ENCODE measurements at places on chromosomes 1 and 21.

- DNase-seq: no peak
These were observed 22.0 kb downstream of the PANK4 start for GRCh38 chr1:2504225-2504948.

DNA sequence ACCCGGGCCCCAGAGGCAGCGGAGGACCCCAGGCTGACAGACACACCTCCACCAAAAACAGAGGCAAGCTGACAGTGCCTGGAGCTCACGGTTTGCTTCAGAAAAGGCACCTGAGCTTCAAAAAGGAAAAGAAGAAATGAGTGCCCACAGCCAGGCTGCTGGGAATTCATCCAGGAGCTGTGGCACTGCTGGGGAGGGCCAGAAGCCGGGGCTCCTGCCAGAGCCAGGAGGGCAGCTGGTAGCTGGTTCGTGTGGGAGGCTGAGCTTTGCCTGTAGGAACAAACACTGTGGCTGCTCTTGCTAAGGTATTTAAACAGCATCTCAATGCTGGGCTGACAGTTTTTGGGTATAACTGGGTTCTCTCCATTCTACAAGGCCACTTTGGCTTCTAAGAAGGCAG is 19.5 kb downstream of the KCNJ6 start:
- DNase-seq: no peak

- no peak for DNase-seq
These were observed 24.6 kb upstream of the TTC22 start for GRCh38 chr1:54825696-54826095.

DNA sequence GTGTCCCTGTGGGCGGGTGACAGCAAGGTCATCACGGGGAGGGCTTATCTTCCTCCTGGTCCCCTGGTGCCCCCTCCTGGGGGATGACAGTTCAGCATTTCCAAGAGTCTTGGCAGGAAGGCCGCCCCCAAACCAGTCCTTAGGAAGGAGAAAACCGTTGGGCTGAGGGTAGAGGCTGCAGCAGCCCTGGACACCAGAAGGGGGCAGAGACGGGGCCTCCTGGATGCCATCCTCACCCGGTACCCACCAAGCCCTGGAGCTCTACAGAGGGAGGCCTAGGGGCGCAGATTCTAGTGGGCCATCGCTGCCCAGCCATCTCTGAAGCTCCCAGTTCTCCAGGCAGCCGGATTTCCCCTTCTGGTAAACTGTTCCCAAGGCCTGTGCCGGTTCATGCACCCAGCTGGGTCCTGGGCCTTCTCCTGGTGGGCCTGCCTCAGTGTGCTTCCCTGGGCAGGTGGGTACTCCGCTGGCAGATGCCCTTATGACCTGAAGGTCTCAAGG is 14.8 kb upstream of the ZNF669 start:
- DNase-seq: no peak

DNA sequence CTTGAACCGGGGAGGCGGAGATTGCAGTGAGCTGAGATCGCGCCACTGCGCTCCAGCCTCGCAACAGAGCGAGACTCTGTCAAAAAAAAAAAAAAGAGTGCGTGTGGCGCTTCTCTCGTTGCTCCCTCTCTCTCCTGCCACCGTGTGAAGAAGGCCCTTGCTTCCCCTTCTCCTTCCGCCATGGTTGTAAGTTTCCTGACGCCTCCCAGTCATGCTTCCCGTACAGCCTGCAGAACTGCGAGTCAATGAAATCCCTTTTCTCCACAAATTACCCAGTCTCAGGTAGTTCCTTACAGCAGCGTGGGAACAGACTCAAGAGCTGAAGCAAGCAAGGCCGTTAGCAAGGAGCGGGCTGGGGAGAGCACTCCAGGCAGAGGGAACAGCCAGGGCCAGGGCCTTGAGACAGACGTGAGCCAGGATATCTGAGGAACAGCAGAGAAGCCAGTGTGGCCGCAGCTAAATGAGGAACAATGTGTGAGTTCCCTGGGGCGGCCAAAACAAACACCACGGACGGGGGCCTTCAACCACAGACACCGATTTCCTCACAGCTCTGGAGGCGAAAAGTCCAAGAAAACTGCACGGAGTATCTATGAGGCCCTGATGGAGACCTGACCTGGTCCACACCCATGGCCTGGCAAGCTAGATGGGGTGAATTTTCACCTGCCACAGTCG is 54.2 kb upstream of the ETS2 start:
- DNase-seq: no peak

DNA sequence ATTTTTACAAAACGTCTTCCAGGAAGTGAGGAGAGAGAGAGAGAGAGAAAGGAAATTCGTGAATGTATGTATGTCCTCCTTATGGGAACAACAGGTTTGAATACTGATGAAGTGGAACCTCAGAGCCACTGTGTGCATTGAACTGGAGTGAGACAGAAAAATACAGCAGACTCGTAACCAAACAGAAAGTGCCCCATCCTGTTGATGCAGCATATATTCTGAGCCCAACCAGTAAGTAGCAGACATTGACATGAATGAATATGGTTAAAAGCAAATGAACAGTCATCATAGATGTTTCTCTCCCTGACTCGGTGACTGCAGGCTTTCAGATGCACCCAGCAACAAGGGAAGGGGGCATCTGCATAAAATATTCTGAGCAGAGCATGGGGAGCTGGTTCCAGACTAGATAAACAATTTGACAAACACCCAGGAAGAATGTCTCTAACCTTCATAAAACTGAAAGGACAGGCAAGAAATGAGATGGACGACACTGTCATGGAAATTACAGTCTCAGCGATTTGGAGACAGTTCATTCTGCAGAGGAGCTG is 471.0 kb upstream of the PBX1 start:
- no peak for DNase-seq

GRCh38 chr1:175245324-175245723 is 52.7 kb upstream of the KIAA0040 start:
- DNase-seq: no peak

GRCh38 chr1:108055387-108055786 is 90.4 kb upstream of the VAV3 start:
- no peak for DNase-seq

DNA sequence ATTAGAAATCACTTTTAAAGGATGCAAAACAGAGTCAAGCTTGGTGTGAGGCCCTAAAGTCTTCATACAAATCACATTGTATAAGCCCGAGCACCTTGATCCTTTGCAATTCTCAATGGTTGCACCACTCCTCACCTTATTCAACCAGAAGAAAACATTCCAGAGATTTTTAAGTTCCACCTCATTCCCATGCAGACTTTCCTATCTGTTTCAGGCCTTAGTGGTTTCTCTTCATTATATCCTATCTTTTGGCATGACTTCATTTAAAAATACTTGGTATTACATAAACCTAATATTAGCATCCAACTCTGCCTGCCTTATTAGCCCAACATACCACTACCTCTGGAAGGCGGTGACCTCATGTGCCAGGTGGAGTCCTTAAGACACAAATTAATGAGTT is 9.3 kb upstream of the GREM2 start:
- DNase-seq: no peak

- DNase-seq: no peak
These were observed 130.8 kb downstream of the LYPLAL1 start for GRCh38 chr1:219304227-219305226.

- no peak for DNase-seq
These were observed 20.9 kb upstream of the MAN1A2 start for GRCh38 chr1:117346206-117346928.

DNA sequence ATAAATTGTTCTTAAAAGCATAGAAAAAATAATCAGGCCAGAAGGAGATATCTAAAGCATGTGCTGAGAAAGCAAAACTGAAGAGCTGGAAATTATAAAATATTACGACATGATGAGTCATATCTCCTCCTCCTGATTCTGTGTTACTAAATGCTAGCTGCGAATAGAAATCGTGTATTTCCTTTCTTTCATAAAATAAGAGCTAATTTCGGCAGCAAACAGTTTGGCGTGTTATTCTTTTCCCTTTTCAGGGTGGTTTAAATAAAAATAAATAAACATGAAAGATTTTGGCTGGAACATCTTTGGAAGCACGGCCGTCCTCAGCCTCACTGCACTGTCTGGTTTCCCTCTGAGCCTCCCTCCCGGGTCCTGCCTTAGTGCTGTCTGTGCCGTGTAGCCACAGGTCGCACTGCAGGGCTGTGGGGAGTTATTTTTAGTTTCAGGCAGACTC is 56.0 kb downstream of the ADARB1 start:
- DNase-seq: no peak

GRCh38 chr1:100597061-100597741 is 59.3 kb downstream of the GPR88 start:
- no peak for DNase-seq

DNA sequence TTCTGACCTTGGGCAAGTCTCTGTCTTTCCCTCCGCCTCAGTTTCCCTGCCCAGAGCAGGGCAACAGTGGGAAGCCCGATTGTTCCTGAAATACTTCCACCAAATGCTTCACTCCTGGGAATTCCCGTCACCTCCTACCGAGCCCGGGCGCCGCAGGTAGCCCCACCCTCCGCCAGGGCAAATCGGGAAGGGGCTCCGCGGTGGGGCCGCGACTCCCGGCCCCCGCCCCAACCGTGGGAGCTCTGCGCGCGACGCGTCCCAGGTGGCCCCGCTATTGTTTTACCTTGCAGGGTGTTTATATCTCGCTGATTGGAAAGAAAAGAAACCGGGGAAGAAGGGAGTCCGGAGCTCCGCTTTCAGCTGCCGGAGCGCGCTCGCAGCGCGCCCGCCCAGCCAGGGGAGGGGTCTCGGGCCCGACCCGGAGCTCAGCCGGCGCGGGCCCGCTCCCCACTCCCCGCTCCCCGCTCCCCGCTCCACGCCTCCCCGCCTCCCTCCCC is 407 bp downstream of the IGSF3 start:
- no peak for DNase-seq

GRCh38 chr1:228099331-228099732 is 3.8 kb downstream of the C1orf35 start:
- DNase-seq: no peak

DNA sequence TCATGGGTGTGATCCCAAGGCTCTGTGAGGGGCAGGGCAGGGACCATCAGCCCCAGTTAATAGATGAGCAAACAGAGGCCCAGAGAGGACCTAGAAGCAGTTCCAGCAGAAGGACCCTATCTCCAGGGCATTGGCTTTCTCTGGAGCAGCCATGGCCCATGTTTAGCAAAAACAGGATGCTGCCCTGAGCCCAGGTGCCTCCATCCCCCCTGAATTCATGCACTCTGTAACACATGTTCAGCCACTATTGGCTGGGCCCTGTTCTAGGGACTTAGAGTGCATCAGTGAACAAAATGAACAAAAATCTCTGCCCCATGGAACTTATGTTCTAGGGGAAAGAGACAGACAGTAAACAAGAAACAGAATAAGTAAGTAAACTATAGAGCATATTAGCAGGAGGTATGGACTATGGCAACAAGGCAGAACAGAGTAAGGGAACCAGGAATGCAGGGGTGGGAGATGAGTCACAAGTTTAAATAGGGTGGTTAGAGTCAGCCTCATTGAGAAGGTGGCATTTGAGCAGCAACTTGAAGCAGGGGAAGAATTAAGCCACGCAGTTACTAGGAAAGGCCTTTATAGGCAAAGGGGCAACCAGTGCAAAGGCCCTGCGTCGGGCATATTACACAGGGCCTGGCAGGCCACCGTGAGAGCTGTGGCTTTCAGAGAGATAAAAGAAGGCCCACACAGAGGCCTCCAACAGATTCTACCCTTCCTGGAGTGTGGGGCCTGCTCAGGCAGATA is 185.9 kb upstream of the EDN2 start:
- DNase-seq: no peak

- no peak for DNase-seq
These were observed 2154.7 kb downstream of the MRPL39 start for GRCh38 chr21:23452384-23453083.

DNA sequence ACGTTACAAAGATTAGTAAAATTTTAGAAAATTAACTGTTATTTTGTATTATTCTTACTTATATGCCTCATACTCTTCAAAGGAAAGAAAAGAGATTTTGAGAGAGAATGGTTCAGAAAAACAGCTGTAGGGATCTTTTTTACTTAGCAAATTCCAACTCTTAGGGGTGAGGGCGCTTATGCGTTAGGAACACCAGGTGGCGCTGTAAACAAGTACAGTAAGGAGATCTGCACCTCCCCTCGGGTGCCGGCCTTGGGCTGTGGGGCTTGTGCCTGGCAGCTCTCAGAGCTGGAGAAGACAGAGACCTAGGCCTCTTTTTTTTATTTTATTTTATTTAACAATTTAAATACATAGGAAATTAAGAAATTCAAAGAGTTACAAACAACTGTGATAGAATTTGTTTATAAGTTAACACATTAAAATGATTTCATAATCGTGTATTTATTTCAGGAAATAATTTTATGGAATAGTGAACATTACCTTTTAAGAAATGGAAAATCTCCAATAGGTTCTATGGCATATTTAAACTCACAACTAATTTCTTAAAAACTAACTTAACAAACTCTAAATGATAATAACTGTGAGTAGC is 32.6 kb downstream of the UTP25 start:
- DNase-seq: peak; percentile 9

GRCh38 chr1:221594576-221594975 is 147.3 kb downstream of the DUSP10 start:
- no peak for DNase-seq

GRCh38 chr1:219324629-219325367 is 151.1 kb downstream of the LYPLAL1 start:
- no peak for DNase-seq

DNA sequence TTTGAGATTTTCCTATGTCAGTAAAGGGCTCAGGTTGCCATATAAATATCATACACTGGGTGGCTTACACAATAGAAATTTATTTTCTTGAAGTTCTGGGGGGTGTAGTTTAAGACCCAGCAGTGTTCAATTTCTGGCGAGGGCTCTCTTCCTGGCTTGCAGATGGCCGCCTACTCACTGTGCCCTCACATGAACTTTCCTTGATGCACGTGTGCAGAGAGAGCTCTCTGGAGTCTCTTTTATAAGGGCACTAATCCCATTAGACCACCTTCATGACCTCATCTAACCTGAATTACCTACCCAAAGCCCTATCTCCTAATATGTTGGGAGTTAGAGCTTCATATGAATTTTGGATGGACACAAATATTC is 21.1 kb downstream of the TMEM51 start:
- DNase-seq: no peak

DNA sequence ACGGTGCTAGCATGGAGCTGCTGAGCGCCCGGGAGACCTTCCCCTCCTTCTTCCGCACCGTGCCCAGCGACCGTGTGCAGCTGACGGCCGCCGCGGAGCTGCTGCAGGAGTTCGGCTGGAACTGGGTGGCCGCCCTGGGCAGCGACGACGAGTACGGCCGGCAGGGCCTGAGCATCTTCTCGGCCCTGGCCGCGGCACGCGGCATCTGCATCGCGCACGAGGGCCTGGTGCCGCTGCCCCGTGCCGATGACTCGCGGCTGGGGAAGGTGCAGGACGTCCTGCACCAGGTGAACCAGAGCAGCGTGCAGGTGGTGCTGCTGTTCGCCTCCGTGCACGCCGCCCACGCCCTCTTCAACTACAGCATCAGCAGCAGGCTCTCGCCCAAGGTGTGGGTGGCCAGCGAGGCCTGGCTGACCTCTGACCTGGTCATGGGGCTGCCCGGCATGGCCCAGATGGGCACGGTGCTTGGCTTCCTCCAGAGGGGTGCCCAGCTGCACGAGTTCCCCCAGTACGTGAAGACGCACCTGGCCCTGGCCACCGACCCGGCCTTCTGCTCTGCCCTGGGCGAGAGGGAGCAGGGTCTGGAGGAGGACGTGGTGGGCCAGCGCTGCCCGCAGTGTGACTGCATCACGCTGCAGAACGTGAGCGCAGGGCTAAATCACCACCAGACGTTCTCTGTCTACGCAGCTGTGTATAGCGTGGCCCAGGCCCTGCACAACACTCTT is 1.1 kb downstream of the TAS1R3 start:
- DNase-seq: no peak

GRCh38 chr1:53477651-53478501 is 18.7 kb downstream of the DMRTB1 start:
- DNase-seq: no peak

Data from activated CD8-positive, alpha-beta memory T cell treated with anti-CD3 and anti-CD28 coated beads for 48 hours (primary cell).